Ureter (tissue), 1 donor: ENCODE measurements at places on chromosomes 2 and 18. TPM values are rescaled to one million over a fixed set of nuclear protein-coding genes. Genes with fewer than 3 reads are reported as not detected.

GRCh38 chr2:42754776-42755140, 9.2 kb downstream of the OXER1 start:
- no peak for DNase-seq

GRCh38 chr2:37464067-37464466, 119.6 kb downstream of the QPCT start:
- DNase-seq, result no peak

- DNase-seq, result no peak
Observed at GRCh38 chr2:169644173-169644572, 50.0 kb downstream of the CFAP210 start.

- DNase-seq, result peak; percentile 85
Observed at GRCh38 chr2:113219889-113220641, 46.3 kb downstream of the PSD4 start.

DNA sequence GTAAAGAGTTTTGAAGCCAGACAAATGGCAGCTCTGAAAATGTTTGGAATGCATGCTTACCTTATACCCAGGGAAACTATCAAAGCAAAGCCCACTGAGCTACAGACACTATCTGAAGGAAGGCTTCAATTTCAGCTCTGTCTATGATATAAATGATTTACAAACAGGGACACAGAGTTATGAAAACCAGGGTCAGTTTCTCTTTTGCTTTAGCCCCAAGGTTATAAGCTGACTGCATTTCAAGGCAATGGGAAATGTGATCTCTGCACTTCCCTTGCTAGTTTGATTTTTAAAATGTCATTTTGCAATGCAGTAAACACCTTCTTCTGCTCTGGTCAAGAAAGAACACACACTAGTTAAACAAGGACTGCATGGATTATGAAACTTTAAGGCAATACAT, 65.2 kb upstream of the CCDC195 start:
- DNase-seq, result no peak

The TSN gene
- total RNA-seq, result 66.6 TPM

- DNase-seq, result no peak
Observed at GRCh38 chr2:100886085-100886484, 66.1 kb downstream of the NPAS2 start.

DNA sequence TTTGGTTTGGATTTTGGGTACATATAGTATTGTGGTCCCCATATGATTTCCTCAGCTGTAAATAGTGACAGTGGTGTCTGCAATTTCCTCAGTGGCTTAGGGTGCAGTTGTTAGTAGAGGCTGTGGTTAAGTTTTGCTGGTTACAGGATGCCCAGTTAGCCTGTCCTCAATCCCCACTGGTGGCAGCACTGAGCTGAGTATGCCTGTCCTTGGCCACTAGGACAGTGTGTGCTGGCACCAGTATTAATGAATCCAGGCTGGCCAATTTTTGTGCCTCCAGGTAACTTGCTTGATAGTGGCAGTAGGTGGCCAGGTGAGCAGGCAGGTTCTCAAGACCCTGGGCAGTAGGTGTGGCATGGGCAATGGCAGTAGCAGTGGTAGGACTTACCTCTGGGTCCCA, 973.1 kb downstream of the TMEM182 start:
- no peak for DNase-seq

The SIX3 gene
- not detected for total RNA-seq

- no peak for DNase-seq
Observed at GRCh38 chr2:20797096-20797495, 25.8 kb downstream of the LDAH start.

- no peak for DNase-seq
Observed at GRCh38 chr2:19124135-19124534, 234.3 kb downstream of the OSR1 start.

GRCh38 chr2:220696280-220696669, 875.8 kb downstream of the EPHA4 start:
- DNase-seq, result no peak

DNA sequence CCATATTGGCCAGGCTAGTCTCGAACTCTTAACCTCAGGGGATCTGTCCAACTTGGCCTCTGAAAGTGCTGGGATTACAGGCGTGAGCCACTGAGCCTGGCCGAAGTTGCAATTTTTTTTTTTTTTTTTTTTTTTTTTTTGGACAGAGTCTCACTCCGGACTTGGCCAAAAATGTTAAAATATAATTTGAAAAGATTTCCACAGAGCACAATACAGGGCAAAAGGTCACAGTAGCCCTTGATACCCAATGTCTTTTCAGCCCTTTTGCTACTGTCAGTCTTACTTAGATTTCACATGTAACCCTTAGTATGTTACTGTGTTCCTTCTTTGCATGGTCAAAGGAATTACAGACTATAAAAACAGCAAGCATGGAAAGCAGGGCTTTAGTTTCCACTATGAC, 42.6 kb upstream of the MAPRE2 start:
- no peak for DNase-seq

The GAL3ST2 gene
- 0.47 TPM for total RNA-seq

DNA sequence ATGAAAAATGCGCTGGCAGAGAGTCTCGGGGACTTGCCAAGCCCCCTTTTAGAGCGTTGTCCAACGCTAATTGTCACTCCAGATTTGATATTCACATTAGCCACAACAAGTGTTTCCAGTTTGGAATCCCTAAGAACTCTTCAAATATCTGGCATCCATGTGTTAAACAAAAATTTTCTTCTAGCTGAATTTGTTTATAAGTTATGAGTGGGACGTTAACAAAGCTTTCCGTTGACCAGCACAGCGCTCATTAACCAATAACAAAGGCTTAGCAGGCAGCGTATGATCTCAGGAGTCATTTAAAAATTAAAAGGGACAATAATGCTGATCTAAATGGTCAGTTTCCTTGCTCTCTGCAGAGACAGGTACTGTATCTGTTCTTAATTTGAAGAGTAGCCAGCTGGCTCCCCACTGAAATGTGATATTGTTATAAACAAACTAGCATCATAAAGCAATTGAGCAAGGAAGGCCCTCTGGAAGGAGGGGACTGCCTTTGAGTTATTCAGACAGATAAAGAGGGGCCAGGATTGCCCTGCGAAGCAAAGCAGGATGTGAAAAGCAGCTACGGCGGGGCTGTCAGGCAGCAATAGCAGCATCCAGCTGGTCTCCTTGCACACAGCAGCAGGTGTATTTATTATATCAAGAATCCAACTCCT, 337.2 kb upstream of the SALL3 start:
- no peak for DNase-seq

- DNase-seq, result no peak
Observed at GRCh38 chr18:35278969-35279368, 11.1 kb downstream of the ZSCAN30 start.

DNA sequence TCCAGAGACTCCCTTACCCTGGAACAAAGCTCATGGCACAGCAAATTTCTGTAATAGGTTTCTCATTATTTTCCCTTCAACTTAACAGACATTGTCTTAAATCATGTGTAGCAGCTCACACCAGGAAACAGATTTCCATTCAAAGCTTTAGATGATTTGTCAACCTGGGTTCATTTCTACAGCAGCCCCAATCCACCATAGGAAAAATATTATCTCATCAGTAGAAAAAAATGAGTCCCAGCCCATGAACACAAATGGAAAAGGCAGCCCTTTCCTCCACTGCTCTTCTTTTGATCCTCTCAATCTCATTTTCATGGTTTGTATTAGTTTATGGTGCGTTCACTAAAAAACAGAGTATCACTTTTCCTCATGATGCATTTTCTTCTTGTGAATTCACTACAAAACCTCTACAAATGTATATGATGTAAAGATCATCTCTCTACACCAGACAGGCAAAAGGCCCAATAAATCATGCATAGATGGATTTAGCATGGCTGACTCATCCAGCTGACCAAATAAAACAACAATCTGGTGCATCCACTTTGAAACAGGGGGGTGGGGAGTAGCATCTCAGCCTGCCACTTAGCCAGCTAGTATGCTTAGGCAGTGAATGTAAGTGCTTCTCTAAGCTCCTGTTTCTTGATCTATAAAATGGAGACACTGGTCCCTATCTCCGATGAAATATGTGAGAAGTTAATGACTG, 78.6 kb downstream of the SATB2 start:
- DNase-seq, result no peak

The IL36A gene
- total RNA-seq, result not detected

The SPATA3 gene
- not detected for total RNA-seq

- DNase-seq, result no peak
Observed at GRCh38 chr2:158837645-158838044, 42.5 kb downstream of the DAPL1 start.

DNA sequence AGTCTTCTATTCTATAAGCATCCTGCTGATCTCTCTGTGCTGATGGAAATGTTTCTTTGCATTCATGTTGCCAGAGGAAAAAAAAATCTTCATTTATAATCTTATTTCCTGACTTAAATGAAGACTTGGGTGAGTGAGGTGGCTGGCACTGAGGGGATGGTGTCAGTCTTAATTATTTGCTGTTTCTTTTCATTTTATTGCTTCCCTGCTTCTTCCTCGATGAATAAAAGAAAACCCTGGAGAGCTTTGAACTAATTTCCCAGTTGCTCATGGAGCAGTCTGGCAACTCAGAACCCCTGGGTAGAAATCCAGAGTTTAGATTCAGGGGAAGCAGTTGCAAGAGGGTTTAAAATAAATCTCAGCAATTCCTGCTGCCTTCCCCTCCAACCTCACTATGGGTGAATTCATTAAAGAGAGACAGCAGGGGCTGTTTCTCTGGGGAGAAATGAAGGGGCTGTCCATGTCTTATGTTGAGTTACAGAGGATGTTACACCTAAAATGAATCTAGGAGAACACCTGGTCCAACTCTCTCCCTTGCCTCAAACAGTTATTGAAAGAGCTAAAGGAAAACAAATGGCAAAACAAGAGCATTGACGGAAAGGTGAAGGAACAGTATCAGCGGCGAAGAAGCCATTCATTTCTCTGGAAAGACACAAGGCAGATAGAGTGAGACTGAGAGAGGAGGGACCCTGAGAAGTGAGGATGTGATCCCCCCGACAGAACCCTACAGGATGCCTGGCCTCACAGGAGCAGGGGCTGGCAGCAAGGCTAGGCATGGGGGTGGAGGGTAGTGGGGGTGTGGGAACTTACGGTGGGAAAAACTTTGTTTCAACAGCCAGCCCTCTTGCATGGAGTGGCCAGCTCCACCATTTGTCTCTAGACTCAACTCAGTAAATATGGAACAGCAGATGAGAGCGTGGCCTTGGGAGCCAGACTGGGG, 41.0 kb downstream of the SP110 start:
- no peak for DNase-seq

DNA sequence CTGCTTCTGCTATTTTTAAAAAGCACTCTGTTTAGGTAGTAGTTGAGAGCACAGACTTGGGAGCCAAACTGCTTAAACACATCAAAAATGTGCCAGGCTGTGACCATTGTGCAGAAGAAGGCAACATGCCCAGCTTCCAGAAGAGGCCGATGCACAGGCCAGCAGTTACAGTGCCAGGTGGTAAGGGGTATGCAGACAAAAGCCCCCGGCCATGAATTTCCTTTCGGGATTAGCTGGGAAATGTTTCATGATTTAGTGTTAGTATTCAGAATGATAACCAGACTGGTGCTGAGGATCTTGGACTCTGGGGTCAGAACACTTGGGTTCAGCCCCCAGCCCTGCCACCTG, 40.0 kb upstream of the ATG16L1 start:
- DNase-seq, result no peak

The YWHAQ gene
- 225 TPM for total RNA-seq

GRCh38 chr2:11984316-11985158, 238.1 kb downstream of the LPIN1 start:
- no peak for DNase-seq

The ICOS gene
- total RNA-seq, result 0.23 TPM

The CXCR1 gene
- not detected for total RNA-seq

The TRPM8 gene
- not detected for total RNA-seq

GRCh38 chr18:56738184-56738583, 87.0 kb downstream of the WDR7 start:
- no peak for DNase-seq

DNA sequence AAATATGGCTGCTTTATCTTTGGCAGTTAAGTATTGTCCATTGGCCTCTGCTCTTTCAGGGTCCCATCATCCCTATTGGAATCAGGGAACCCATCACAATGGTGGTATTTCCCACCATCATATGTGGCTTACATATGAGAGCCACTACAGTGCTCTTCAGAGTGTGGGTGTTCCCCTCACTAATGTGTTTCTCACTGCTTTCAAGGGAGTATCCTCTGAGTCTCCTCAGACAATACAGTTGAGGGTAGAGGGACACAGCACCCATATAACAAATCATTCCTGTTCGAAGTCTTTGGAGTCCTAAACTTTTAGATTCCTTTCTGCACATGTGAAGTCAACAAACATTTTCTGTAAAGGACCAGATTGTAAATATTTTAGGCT, 48.8 kb upstream of the DNAJC10 start:
- no peak for DNase-seq

The CHCHD5 gene
- total RNA-seq, result 43.0 TPM

The VSNL1 gene
- 0.39 TPM for total RNA-seq

- DNase-seq, result no peak
Observed at GRCh38 chr2:7063789-7064188, 146.6 kb downstream of the RNF144A start.

DNA sequence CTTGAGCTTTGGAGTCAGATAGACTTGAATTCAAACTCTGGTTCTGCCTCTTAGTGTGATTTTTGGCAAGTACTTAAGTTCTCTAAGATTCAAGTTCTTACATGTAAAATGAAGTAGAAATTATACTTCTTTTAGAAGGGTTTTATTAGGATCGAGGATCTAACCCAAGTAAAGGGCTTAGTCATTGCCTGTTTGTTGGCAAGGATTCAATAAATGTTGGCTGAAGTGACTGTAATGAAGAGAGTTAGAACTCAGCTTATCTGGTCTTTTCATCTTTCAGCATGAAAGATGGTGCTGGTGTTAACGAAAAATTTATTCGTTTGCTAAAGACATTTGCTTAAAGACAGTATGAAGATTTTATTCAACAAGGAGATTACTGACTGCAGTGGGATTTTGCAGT, 315.9 kb upstream of the THUMPD2 start:
- no peak for DNase-seq

DNA sequence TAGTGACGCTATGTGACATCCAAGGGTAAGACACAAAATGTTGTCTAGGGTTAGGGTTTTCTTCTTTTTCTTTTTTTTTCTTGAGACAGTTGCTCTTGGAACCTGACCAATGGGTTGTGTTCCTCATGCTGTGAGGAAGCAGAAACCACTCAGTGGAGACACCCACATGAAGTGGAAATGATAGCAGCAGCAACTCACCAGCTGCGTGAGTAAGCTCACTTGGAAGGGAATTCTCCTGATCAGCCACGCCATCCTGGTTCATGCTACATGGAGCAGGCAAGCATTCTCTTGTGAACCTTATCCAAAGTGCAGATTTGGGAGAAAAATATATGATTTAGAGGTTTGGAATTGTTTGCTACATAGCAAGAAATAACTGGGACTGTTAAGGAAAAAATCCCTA, 863.7 kb downstream of the EPHA4 start:
- no peak for DNase-seq

- no peak for DNase-seq
Observed at GRCh38 chr2:71833855-71834560, 313.7 kb downstream of the CYP26B1 start.

DNA sequence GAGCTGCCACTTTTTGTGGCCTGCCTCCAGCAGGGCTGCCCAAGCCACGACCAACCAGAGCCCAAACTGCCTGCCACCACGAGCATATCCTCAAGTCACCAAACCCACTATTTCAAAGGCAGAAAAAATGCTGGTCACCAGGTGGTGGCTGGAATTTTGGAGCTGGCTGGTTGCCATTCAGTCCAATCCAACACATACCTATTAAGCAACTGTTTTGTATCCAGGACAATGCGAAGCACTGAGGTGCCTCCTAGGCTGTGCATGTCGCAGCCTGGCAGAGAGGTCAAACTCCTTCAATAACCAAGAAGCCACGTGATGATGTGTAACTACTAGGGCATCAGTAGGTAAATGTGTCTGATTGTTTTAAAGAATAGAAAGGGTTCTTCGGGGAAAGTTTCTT, 108.3 kb upstream of the PPP1CB start:
- DNase-seq, result no peak

The ACVR1 gene
- 31.7 TPM for total RNA-seq

GRCh38 chr2:61688369-61689334, 150.5 kb upstream of the XPO1 start:
- DNase-seq, result no peak
